ENCODE measurements at places on chromosomes 7 and 10.

GRCh38 chr7:25371972-25372371 is 143.7 kb upstream of the NPVF start:
- DNase-seq = no peak

DNA sequence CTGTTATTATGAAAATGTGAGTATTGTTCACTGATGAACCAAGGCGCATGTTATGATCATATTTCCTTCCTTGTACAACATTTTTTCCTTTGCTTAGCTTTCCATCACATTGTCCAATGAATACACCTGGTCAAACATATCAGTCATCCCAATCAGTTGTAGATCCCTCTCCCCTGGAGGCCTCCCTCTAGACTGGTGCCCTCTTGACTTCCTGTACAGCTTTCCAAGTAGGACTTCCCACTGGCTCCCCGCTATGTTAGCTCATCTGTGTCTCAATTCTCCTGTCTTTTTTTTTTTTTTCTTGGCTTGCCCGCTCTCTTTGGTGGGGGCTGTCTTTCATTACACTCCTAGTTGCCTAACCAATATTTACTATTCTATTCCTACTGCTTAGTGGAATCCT is 214.2 kb upstream of the NPY start:
- DNase-seq = no peak

DNA sequence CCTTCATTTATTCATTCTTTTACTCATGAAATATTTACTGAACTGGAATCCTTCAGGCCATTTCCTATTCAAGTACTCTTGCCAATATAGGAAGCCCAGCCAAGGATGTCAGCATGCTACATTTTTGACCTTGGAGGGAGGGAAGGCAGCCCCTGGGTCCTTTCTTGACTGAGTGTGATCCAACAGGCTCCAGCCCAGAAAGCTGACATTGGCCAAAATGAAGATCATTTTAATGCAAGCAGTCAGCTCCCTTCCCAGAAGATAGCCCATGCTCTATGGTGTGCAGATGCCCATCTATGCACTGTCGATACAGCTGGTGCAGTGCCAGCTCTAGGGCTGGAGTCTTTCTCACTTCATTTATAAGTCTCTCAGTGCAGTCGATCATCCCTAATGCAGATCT is 646.0 kb downstream of the KCNMA1 start:
- DNase-seq = no peak

DNA sequence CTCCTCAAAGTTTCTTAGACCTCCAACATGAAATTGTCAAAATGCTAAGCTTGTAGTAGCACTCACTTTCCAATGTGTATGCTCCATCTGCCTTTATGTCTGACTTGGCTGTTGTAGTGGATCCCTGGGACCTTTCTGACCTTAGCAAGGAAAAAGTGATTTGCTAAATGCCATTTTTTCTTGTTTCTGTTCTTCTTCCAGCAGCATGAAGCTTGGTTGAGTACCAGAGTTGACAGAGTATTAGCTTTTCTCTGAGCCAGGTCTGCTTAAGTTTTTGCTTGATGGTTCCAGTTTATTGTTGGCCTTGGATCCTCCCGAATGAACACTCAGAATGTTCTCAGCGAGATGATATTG is 168.7 kb downstream of the SND1 start:
- DNase-seq = no peak

DNA sequence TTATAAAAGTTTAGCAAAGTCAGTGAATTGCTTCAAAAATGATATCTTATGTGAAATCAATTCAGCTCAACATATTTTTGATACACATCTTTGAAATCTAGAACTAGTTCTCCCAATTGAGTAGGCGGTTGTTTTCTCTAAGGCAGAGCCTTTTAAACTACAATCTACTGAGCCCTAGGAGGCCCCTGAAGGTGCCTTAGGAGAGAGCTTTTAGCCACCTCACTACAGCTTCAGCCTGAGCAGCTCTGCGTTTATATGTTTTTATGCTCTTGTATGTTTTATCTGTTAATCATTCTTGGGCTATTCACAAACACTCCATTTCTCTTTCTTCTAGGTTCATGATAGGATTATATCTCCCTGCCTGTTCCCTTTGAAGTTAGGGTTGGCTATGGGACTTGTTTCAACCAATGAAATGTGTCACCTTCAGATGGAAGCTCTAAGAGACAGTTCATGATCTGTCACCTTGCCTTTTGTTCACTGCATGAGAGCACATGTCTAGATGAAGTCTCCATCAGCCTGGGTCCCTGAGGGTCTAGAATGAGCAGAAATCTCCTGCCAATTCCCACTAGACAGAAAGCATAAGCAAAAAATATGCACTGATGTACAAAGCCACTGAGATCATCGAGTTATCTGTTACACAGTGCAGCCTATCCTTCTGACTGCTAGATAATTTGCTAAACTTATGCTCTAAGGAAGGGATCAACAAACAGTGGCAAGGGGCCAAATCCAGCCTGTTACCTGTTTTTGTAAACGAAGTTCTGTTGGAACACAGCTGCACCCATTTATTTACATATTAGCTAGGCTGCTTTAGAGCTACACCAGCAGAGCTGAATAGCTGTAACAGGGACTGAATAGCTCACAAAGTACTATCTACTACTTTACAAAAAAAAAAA is 128.5 kb upstream of the CDK1 start:
- DNase-seq = no peak

DNA sequence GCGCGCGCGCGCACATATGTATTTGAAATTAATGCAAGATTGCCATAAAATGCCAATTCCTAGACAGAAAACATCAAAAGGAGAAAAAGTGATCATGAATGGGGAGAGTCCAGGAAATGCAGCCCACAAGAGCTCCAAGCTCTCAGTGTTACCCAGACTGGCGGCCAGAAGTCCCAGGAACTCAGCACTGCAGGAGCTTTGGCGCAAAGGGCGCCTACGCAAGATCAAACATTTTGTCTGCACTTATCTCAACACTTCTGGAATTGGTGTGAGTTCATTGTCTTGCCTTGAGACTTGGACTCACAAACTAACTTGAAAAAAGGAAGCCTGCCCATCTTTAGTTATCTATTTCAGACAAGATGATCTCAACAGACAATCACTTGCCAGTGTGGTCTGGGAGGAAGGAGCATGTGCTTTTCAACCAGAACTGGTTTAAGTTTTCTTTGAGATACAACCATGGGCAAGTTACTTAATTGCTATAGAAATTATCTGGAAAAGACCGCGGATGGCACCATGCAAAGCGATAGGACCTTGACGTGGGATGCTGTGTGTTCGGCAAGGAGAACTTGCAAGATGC is 77.2 kb downstream of the KIAA1549 start:
- no peak for DNase-seq

DNA sequence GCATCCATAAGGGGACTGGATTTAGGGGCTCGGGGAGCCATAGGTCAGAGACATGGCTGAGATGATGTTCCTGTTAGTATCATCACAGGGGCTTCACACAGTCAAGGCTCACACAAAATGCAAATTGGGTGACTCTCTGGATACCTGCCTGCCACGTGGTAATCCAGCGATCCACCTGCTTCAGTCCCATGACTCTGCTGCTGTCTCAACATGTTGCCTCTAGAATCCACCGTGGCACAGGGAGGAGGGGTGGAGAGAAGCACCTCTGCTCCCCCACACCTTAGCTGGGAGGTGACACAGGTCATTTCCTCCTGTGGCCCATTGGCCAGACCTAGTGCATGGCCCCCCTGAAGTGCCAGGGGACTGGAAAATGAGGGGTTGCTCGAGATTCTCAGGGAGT is 83.1 kb downstream of the CDH23 start:
- DNase-seq = no peak

DNA sequence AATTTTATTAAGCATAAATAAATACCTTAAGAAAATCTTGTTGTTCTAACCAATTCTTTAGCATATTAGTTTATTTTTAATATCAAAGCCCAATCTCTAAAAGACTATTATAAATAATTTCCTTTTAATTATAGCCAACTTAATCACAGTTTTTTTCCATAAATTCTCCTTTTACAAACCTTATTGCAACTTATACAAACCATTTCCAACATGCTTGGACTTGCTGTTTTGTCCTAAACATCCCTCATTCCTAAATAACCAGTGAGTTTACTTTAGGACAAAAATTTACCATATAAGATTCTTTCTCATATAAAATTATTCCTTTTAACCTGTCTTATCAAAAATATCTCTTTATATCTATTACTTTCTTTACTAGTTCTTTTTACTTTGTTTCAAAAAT is 25.2 kb upstream of the LSM8 start:
- DNase-seq = no peak

GRCh38 chr7:30028749-30029635 is 780 bp downstream of the PLEKHA8 start:
- DNase-seq = no peak

GRCh38 chr7:44533301-44534055 is 7.7 kb downstream of the NPC1L1 start:
- no peak for DNase-seq

DNA sequence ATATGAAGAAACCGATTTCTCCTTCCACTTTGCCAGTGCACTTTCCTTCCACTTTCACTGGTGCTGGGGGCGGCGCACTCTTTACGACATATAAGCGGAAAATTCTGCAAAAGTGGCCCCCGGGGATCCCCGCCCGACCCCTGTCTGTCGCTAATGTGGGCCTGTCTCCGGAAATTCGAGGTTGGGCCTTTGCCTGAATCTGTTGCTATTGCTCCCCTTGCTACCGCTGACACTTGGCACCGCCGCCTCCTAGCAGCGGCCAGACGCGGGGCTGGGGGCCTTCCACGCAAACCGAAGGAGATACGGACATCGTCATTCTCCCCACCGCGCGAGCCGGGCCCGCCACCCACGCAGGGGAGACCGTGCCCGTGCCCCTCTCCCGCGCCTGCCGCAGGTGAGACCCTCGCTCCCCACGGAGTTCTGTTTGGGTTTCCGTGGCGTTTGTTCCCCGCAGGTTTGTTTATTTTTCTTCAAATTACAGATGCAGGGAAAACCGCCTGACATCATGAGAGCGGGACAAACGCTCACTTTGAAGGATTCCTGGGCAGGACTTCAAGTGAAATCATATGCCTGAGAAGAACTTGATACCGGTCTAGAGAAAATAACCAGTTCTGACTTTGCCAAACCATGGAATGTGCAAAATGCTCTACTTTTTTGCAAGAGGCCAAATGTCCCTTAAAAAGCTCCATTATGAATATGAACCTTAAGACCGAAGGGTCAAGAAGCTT is 5.0 kb downstream of the TWIST1 start:
- DNase-seq = no peak

GRCh38 chr10:8315619-8316021 is 261.1 kb downstream of the GATA3 start:
- DNase-seq = no peak

DNA sequence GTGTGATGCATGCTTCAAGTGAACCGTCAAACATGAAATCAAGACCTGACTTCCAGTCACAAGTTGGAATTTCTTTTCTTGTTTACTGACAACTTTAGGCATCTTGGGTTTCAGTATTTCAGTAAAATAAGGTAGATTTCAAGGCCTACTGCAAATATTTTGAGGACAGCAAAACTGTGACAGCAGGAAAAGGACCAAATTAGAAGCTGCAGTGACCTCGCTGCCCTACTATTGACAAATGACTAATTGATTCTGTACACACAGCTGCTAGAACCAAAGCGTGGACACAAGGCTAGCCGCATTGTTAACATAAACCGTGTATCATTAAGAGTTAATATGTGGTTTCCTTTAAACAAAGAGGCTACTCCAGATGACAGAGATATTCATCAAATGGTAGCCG is 105.7 kb upstream of the SEC61G start:
- DNase-seq = no peak

DNA sequence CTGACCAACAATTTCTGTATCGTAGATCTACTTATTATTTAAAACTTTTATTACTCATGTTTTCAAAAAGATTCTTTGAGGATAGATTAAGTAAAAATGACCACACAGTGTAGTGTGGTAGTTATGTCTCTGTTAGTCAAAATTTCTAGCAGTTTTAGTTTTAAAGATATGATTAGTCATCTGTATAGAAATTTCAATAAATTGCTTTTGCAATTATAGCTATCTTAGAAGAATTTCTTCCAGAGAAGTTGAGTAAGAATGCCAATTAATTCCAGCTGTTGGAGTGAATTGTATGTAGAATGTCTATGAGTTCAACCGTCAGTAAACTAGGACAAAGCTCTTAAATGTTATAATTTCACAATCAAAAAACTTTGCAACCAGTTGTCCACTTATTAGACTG is 229.7 kb downstream of the CDK14 start:
- DNase-seq = no peak

- no peak for DNase-seq
These were observed 342.1 kb downstream of the PHF14 start for GRCh38 chr7:11315666-11316258.

GRCh38 chr7:84495128-84495527 is 300.5 kb upstream of the SEMA3A start:
- no peak for DNase-seq

DNA sequence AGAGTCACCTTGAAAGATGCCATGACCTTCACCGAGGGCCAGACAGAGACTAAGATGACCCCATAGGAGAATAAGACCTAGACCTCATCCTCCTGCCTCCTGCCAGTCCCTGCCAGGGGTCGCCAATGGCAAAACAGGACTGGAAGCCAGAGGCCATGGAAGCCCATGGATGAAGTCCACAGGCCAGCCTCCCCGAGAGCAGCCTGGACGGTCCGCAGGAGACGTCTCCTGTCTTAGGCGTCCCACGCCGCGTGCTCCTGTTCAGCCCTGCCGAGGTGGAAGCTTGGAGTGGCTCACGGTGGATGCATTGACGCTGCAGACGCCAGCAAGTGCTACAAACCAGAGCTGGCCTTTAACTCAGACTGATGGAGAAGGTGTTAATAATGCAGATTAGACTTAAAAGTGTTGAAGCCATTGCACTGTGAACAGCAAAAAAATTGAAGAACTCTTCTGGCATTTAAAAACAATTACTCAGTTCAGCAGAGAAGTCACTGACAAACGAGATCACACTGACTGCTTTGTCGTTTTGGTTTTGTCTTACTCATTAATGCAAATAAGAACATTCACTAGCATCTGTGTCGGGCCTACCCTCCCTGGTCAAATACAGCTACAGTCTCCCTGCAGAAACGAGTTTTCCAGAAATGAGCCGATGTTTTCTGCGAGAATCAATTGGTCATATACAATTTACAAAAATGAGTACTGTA is 38.1 kb upstream of the FAM20C start:
- DNase-seq = no peak

- no peak for DNase-seq
These were observed 73.0 kb upstream of the LRRC4 start for GRCh38 chr7:128104108-128104742.

GRCh38 chr7:84073186-84073875 is 121.3 kb downstream of the SEMA3A start:
- no peak for DNase-seq

DNA sequence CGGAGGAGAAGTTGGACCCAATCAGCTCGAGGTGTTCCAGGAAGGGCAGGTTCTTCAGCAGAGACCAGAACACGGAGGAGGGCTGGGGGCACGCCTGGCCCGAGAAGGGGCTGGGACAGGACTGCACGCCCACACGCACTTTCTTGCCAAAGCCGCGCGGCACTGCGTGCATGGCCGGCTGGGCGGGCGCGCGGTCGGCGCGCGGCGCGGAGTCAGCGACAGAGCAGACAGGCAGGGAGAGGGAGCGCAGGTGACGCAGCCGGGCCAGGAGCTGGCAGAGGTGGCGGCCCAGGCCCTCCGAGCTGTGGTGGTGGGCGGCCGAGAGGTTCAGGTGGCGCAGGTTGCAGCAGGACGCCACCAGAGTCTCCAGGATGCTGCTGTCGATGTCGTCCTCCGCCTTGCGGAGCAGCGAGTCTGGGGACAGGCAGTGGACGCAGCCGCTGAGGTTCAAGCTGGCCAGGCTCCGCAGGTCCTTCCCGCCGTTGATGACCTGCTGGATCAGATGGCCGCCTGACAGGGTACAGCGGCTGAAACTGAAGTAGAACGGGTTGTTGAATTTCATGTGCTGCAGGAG is 77.2 kb upstream of the TNRC18 start:
- DNase-seq = no peak

All from stimulated activated CD4-positive, alpha-beta T cell treated with anti-CD3 and anti-CD28 coated beads, Interleukin-15, amount 100 ng/mL, for 1 hour (primary cell).